ENCODE measurements at places on chromosomes 16 and 17.

- no peak for DNase-seq
Observed at GRCh38 chr17:72705905-72706395, 386.5 kb downstream of the SLC39A11 start.

DNA sequence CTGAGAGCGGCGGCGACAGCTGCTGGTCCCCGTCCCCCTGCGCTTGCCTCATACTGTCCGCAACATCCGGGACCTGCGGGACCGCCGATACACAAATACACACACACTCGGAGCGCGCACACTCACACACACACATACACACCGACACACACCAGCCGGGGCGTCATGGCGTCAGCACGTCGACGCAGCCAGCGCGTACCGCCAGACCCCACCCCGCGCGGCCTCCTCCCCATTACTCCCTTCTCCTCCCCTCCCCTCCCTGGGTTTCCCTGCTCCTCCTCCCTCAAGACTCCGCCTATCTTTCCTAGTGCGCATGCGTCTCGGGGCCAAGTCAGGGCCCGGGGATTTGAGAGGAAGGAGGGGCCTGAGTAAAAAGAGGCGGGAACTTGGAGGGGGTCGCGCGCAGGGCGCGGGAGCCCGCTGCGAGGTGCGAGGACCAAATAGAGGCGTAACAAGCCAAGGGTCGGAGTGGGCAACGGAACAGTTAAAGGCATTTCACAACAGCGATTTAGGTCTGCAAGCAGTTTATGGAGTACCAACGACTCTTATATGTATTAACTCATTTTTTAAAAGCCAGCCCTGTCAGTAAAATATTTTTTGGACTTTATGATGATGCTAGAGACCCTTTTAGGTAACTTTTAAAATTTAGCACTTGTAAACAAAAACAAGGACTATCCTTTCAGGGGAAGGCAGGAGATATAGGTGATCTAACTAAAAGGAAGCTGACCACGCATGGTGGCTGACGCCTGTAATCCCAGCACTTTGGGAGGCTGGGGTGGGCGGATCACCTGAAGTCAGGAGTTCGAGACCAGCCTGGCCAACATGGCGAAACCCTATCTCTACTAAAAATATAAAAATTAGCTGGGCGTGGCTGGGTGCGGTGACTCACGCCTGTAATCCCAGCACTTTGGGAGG lies at the start of gene SPOP:
Gene SPOP, minus strand, starts transcription at position 165 of the 915 bp plus-strand sequence. CDS start 55,287 bp downstream, outside the sequence.
- peak; percentile 100 for DNase-seq

DNA sequence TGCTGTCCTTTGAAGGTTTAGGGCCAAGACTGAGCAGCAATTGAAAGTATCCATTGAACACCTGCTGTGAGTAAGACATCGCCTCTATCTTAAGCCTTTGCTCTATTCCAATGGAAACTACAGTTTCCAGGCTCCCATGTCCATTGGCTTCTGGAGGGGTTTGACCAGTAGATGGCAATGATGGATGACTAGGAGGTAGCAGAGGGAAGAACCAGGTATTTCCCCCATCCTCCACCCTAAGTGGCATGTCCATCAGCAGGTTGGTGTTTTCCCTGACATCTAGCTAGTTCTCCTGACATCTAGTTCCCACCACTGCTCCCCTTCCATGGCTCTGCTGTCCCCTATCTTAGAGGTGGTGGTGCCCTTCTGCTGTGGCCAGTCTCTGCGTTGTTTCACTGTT lies 58.7 kb downstream of the CENPV start:
- DNase-seq, result no peak

DNA sequence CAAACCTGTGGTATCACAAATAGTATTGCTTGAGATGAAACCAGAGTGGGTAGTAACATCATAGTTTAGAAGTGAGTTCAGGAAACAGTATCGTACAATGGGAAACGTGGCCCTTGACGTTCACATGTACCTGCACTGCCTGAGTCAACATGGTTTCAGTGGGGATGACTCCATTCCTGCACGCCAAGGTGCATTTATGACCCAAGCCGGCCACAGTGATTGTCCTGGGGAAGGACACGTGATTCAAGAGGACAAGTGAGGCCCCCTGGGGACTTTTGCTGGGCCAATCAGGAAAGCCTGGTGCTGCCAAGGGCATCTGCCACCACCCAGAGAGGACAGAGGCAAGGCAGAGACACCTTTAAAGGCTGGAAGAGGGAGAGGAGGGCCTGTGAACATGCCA lies 119.2 kb downstream of the AXIN2 start:
- no peak for DNase-seq

GRCh38 chr17:78019976-78020716 lies 61.6 kb downstream of the TNRC6C start:
- DNase-seq, result no peak

All from lower lobe of right lung (tissue), 2 donors.